ENCODE measurements at places on chromosomes 2 and 18. TPM values are rescaled to one million over a fixed set of nuclear protein-coding genes. Genes with fewer than 3 reads are reported as not detected.

The SPRED2 gene
- polyA plus RNA-seq = 35.8 TPM

The GLB1L gene
- polyA plus RNA-seq = 12.1 TPM

The UGT1A1 gene
- 0.39 TPM for polyA plus RNA-seq

The MC5R gene
- 0.24 TPM for polyA plus RNA-seq

The BMP10 gene
- not detected for polyA plus RNA-seq

The NEU2 gene
- polyA plus RNA-seq = not detected

The CACNB4 gene
- polyA plus RNA-seq = 12.8 TPM

DNA sequence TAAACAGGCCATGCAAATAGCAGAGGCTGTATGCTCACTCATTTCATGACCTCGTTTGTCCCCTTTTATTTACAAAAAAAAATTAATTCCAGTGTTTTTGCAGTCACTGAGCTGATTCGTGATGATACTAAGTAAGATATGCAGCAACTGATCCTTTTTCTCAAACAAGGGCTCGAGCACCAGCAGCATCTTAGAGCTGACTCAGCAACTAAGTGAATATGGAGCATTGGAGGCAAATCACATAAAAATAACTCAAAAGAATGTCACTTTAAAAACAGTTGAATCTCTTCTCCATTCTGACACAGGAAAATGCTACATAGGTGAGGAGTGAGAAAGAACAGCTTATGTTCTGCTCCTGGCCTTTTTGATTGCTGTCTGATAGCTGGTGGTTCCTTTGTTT lies 152.8 kb downstream of the ABCA12 start:
- DNase-seq = no peak

GRCh38 chr2:218733171-218734021 lies 22.8 kb downstream of the TTLL4 start:
- no peak for DNase-seq

GRCh38 chr2:203261326-203262159 lies 22.7 kb downstream of the CYP20A1 start:
- DNase-seq = no peak

GRCh38 chr2:109080109-109080508 lies 48.9 kb upstream of the SH3RF3 start:
- DNase-seq = no peak

DNA sequence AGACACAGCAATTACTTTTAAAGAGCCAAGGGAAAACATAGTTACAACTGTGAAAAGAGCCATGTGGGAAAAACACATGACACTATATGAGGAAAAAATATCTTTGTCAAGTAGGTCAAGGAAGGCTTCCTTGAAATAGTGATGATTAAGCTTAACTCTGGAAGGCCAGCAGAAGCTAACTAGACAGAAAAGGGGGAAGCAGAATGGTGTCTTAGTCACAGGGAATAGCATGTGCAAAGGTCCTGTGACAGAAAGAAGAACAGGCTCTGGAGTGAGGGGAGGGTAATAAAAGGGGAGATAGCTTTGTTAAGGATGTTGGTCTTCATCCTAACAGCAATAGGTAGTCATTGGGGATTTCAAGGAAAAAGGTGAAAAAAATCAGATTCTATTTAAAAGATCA lies 64.0 kb downstream of the ARHGAP25 start:
- DNase-seq = no peak

DNA sequence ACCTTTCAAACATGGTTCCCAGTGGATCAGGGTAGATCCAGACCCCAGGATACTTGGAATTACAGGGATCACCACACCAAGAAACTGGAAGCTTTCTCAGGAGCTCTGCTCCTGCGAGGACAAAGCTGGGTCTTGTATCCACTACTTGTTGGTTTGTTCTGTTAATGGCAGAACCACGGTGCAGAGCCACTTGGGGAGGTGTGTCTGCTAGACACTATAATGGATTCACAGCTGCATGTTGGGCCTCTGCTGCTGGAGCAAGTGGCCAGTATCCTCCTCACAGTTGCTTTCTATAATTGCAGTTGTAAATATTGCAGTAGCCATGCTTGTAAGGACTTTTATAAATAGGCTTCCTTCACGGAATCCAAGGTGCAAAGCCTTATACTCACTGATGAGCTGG lies 12.9 kb downstream of the FOSL2 start:
- DNase-seq = no peak

- DNase-seq = peak; percentile 42
Measured at GRCh38 chr18:35729991-35730668, 148.6 kb downstream of the GALNT1 start.

DNA sequence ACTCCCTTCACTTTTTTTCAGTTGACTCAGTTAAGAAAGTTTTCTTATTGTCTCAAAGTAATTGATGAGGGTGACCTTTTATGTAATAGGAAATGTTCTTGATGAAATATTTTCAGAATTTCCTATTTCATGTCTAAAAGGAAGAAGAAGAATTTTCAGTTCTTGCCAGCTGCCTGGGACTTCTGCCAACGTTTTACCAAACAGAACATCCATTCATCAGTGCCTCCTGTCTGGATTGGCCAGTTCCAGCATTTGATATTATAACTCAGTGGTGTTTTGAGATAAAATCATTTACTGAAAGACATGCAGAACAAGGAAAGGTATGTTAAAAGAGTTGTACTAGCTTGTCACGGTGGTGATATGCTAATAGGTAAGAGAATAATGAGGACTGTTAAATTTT lies 104.7 kb upstream of the MYO3B start:
- peak; percentile 2 for DNase-seq

DNA sequence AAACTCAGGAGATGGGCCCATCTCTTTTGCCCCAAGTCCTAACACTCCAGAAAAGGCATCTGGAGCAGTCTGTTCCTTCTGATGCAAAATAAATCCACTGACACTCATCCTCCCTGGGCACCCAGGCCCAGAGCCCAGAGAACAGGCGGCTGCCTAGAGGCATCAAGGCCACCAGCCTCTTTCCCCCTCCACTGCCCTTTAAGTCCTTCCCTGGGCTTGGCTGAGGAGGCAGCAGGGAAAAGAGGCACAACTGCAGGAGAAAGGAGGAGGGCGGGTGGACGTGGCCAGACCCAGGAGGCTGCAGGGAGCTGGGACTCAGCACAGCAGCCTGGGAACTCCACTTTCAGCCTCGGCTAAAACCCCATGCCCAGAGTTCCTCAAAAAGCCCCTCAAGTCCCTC lies 99.7 kb upstream of the ID2 start:
- DNase-seq = no peak

DNA sequence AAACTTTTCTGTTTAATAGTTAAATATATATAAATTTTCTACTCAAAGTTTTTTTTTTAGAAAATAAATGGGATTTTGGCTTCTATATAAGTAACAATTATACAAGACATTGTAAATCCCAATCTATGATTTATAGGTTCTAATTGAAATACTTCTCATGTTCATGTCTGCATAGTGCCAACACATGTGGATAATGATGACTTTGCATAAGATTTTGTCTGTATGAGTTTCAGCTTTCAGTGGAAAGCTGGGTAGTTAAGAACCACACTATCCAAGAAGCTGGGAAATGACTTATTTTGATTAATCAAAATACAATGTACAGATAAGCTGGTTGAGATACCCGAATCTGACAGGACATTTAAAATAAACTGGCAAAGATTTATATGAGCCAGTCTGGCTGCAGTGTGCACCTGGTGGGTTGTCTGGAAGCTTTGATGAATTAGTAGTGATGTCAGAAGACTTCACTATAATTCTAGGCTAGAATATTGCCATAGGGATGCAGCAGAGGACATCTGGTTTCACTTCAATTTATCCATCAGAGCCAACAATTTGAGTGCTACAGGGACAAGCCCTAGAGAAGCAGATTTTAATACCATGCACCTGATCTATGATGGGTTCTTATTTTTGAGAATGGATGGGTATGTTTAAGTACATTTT lies 45.4 kb downstream of the EML6 start:
- no peak for DNase-seq

GRCh38 chr2:101108357-101108756 lies 42.8 kb downstream of the TBC1D8 start:
- DNase-seq = no peak

GRCh38 chr18:54269893-54270844 lies 852 bp downstream of the POLI start:
- no peak for DNase-seq

DNA sequence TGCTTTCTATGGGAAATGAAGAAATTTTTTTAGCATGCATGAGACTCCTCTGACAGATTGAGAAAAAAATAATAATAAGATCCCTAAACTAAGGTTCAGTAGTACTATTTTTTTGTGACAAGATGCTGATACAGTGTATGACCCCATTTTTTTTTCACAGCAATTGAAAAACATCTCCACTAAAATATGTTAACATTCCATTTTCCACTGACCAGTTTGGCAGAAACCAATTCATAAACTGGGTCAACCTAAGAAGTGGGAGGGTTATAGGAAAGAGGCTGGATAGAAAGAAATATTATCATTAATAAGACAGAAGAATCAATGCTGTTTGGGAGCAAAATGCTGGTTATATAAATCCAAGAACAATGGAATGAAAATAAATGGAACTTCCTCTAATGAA lies 182.7 kb downstream of the ANTXR1 start:
- DNase-seq = no peak

GRCh38 chr2:107825206-107825563 lies 1.5 kb upstream of the RGPD4 start:
- no peak for DNase-seq

GRCh38 chr2:234705108-234705507 lies 208.2 kb upstream of the ARL4C start:
- DNase-seq = no peak

DNA sequence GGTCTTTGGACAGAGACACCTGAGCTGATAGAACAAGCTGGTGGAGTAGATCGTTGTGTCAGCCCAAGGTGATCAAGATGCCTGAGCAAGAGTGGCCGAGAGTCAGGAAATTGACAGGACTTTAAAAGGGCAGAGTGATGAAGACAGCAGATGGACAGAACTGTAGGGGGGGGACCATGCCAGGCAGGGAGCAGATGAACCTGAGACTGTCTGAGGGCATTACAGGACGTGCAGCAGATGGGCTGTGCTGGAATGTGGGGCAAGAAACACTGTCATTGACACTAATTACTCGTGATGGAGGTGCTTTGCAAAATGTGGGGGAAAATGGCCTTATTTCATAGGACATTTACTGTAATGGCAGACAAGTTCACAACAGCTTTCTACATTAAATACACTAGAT lies 225.0 kb downstream of the THSD7B start:
- no peak for DNase-seq

- no peak for DNase-seq
Measured at GRCh38 chr2:161703863-161704262, 79.6 kb downstream of the SLC4A10 start.

GRCh38 chr2:69165091-69165880 lies 152.3 kb downstream of the ANTXR1 start:
- no peak for DNase-seq

DNA sequence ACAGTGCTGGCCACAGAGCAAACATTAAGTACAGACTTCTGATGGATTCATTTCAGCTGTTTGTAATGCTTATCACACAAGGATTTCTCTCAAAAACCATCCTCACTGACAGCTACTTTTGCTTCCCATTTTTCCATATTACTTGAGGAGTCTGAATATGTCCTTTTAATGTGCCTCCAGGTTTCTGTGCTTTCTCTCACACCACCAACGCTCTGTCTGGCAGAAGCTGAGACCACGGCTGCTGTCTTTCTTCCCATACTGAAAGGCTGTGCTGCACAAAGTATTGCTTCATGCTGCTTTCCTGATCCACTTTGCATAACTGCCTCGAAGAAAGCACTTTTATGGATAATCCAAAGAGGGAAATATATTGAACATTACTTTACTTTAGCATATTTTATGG lies 312.1 kb upstream of the ZEB2 start:
- no peak for DNase-seq

DNA sequence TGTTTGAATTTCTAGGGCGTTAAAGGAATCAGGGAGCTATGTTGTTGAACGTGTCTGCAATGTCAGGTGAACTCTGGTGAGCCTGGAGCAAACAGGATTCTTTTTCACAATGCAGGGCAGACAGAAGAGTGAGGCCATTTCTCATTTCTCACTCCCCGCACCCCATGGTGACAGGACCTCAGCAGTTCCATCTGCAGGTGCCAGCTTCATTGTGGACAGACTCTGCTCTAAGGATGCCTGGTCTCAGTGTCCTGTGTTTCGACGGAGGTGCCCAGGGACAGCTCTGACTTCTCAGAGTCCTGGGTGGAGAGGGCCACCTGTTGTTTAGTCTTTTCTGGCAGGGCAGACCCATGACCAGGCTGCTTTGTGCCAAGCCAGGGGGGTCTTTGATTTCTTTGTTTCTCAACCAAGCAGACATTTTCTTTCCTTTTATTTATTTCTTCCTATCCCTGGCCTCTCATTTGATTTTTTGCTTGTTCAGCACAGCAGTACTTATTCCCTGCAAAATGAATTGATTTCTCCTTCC lies 201.5 kb downstream of the RNF144A start:
- no peak for DNase-seq

DNA sequence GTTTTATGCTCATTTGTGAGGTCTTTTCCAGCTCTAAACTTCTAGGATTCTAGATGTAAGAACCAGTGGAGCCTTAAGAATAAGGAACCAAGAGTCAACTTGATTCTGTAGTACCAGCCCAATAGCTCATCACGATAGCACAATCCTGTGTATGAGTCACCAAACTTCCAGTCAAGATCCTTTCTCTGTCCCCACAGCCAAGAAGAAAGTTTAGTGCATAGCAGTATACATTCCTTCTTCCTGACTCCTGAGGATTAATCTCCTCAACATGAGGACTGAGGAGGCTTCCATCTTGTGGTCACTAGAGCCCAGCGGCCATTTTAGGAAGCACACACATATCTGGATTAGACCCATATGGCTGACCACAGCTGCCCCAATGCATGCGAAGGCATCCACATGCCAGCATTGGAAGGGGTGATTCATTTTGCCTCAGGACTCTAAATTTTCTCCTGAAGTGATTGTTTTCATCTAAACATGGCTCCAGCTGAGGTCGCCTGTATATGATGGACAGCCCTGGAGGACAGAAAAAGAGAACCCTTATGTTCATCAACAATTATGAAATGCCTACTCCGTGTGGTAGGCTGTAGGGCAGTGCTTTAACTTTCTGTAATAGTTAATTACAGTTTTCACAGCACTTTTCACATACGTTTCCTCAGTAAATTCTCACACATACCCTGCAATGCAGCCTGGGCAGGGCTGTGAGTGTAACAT lies 53.5 kb downstream of the RASGRP3 start:
- no peak for DNase-seq

- no peak for DNase-seq
Measured at GRCh38 chr2:66153941-66154340, 281.0 kb upstream of the MEIS1 start.

GRCh38 chr2:86028766-86029381 lies 76.8 kb downstream of the POLR1A start:
- DNase-seq = no peak

Data from left renal pelvis (tissue), 4 donors.